NCI-H2107 (cell line): ENCODE measurements at places on chromosomes 7 and 10.

- no peak for DNase-seq
Observed at GRCh38 chr10:74651565-74651964, 174.8 kb upstream of the KAT6B start.

- DNase-seq = no peak
Observed at GRCh38 chr7:142439739-142440138, 181.9 kb upstream of the PRSS58 start.

DNA sequence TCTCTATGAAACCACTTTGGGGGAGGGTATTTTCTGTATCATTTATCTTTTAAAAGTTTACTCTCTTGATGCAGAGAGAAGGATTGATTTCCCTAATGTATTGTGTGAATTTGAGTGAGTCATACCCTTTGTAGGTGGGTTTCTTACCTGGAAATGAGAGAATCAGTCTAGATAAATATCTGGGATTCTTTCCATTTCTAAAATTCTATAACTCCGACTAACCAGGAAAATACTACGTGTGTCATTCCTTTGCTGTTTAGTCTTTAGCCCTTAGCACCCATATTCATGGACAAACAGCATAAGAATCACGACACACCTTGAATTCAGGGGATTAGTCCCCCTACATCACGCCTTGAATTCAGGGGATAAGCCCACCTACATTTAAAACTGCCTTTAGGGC, 139.1 kb downstream of the GATA3 start:
- DNase-seq = no peak

GRCh38 chr7:74653686-74654181, 3.8 kb upstream of the GTF2I start:
- no peak for DNase-seq

DNA sequence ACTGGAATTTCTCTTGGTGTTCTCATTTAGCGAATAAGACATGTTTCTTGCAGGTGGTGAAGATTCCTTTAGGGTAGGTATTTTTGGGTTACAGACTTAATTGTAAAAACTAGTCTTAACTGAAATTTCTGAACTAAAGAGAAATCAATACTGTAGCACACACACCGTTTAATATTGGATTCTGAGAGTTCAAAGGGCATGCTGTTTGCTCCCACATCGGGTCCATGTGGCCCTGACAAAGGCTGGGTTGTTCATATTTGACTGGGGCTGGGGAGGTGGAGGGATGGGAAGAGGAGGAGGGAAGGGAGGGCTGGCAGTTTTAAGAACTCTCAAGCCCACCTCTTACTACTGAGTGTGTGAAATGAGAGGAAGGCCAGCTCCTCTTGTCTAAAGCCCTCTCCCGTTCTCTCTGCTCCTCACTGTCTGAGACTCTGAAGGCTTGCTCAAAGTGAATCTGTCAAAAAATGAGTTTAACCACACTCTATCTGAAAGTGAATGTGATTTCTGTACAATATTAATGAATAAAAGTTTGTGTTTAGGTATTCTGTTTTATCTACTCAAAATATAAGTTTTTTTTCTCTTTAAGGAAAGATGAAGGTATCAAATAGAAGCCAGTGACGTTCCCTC, 40.0 kb upstream of the RHEB start:
- DNase-seq = no peak

DNA sequence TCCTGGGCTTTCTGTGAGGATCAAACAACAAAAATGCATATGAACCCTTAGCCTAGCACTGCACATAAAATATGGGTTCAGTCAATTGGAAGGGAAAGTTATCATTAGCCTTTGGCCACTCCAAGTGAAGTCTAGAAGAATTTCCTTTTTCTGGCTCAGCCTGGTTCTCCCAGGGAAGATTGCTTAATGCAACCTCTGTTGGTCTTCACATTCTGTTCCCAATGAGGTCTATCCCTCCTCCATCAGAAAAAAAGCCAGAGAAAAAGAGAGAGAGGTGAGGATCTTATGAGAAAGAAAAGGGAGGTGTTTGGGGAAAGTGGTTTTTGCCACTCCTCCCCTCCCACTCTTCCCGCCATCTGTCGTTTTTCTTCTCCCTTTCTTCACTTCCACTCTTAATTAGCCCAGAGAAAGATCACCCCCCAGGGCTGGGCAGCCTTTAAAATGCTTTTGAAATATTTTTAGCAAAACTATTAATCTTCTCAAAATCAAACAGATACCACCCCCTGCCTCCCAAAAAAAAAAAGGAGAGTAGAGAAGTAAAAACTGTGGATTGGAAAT, 31.1 kb downstream of the CPVL start:
- no peak for DNase-seq

GRCh38 chr10:124392626-124393342, 25.9 kb downstream of the OAT start:
- DNase-seq = no peak
